ENCODE measurements at places on chromosomes 5 and 9.

DNA sequence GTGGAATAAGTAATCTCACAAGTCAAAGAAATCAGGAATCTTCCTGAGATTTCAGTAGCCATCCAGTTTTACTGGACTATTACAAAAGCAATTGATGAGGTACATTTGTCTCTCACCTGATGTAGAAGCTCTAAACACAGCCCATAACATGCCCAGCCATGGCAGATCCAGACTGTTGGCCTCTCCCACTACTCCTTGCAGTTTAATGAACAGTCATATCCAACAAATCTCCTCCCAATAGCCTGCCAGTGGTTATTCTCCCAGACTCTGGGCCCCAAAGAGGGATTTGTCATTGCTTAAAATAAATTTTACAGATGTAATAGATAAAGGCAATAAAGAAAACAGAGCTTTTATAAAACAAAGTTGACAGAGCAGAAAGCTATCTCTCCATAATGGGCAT lies 80.8 kb downstream of the ZNF608 start:
- no peak for DNase-seq

- no peak for DNase-seq
Observed at GRCh38 chr5:101877451-101877850, 418.6 kb downstream of the SLCO4C1 start.

GRCh38 chr5:105702323-105702722 lies 1968.4 kb downstream of the EFNA5 start:
- no peak for DNase-seq

- DNase-seq: no peak
Observed at GRCh38 chr9:89631384-89631783, 26.6 kb downstream of the GADD45G start.

DNA sequence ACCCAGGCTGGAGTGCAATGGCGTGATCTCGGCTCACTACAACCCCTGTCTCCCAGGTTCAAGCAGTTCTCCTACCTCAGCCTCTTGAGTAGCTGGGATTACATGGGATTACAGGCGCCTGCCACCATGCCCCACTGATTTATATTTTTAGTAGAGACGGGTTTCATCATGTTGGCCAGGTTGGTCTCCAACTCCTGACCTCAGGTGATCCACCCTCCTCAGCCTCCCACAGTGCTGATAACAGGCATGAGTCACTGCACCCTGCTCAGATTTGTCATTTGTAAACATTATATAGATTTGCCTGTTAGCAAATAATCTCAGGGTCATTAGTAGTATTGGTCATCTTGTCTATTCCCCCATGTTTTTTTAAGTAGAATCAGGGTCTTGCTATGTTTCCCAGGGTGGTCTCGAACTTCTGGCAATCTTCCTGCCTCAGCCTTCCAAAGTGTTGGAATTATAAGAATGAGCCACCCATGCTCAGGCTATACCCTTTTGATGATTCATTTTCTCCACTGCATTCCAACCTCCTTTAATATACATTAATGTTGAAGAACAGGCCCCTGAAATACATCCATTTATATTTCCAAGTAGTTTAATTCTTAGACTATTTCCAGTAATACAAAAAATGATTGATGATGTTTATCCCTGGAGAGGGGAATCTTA lies 17.3 kb downstream of the CENPH start:
- DNase-seq: no peak

DNA sequence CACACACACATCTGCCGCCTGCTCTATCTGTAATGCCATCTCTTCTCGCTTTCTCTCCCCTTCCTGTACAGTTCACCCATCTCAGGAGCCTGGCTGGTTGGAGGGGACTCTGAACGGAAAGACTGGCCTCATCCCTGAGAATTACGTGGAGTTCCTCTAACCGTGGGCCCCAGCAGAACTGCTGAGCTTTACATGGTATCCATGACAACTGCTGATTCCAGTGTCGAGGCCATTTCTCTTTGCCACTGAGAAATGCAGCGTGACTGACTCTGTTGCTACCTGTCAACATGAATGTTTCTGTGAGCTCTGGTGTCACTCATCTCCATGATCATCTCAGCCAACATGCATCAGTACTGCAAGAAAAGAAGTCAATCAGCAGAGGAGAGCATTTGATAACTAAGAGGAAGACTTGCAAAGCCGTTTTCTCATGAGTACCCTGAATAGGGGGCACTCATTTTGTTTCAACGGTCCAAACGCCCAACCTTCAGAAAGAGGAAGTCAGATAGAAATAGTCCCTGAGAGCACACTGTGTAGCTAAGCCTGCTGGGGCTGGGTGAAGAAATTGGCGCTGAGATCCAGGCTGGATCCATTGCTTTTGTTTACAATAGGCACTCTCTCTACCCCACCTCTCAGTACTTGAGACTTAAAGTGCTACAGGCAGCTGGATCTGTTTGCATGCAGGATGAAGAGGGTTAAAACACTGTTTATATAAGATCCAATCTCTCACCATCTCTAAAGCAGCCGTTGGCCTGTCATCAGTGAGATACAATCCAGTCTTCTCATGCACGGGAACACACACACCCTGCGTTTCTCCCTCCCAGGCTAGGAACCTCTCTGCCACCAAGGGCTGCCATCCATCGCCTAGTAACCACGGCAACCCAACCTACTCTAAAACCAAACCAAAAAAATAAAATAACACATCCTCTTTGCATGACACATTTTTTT lies 180.9 kb downstream of the NR3C1 start:
- no peak for DNase-seq

- DNase-seq: no peak
Observed at GRCh38 chr9:123647145-123647544, 282.8 kb downstream of the DENND1A start.
